ENCODE measurements at places on chromosomes 4 and X. TPM values are rescaled to one million over a fixed set of nuclear protein-coding genes. Genes with fewer than 3 reads are reported as not detected.

Gene SPATA4
- 0.23 TPM for total RNA-seq

Gene PDCL2
- total RNA-seq = not detected

Gene EMCN
- total RNA-seq = 3.6 TPM

Gene SPOCK3
- 0.65 TPM for total RNA-seq

Gene GPRIN3
- 0.03 TPM for total RNA-seq

Gene KCNE5
- 0.52 TPM for total RNA-seq

All from smooth muscle cell of the pulmonary artery (primary cell).